Thymus (tissue), 14 donors: ENCODE measurements at places on chromosomes 3 and 15. TPM values are rescaled to one million over a fixed set of nuclear protein-coding genes. Genes with fewer than 3 reads are reported as not detected.

CP gene
- 0.19 TPM for total RNA-seq

ACKR4 gene
- 0.94 TPM for total RNA-seq

SCG5 gene
- total RNA-seq: 2.0 TPM

GOLGA8T gene
- total RNA-seq: 0.19 TPM

PSMA4 gene
- total RNA-seq: 409 TPM

CIDEC gene
- 0.14 TPM for total RNA-seq

DNA sequence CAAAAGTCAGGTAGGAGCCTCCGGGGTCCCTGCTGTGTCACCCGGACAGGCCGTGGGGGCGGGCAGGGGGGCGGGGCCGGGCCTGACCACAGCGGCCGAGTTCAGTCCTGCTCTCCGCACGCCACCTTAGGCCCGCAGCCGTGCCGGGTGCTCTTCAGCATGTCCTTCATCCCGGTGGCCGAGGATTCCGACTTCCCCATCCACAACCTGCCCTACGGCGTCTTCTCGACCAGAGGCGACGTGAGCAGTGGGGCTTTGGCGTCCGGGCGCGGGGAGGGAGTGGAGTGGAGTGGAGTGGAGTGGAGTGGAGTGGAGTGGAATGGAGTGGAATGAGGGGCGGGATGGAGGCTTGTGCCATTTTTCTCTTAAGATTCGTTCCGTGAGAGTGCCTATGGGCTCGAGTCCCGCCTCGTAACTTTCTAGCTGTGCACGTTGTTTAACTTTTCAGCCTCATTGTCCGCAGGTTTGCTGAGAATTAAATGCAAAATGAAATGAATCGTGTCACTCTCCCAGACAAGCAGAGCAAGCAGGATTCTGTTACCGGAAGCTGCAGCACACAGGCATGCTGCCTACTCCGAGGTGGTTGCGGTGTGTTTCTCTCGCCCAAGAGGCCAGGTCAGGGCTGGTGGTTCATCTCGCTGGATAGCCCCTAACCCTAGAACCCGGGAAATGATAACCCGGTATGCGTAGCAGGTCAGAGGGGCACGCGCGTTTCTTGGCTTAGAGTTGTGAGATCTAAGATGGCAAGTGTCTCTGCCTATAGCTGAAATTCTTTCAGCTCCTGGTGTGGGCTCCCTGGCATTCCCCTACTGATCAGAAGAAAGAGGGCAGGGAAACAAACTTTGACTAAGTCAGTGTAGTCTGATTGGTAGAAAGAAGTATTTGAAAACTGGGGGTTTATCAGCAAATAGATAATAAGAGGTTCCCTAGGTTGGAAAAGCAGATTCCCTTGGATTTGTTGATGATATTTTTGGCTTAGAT, at the start of gene FAH:
TSS of gene FAH (plus strand) at position 104 of the 981 bp plus-strand sequence. CDS start at position 160, 56 bp downstream.
- no peak for DNase-seq

DNA sequence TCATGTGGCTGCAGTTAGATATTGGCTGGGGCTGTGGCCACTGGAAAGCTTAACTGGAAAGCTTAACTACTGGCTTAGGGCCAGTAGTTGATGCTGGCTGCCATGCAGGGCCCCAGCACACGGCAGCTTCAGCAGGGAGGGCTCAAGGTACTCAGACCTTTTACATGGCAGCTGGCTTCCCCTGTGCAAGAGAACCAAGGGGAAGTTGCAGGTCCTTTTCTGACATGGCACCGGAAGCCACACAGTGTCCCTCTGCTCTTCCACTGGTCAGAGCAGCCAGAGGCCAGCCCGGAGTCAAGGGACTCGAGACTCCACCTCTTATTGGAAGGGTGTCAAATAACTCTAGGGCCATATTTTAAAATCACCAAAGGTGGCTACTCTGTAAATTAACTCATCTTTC, 24.5 kb downstream of the CCR9 start:
- no peak for DNase-seq

- no peak for DNase-seq
Measured at GRCh38 chr3:32758375-32758753, 59.4 kb upstream of the TRIM71 start.

GRCh38 chr3:115100806-115101205, 46.3 kb downstream of the ZBTB20 start:
- DNase-seq: no peak

DNA sequence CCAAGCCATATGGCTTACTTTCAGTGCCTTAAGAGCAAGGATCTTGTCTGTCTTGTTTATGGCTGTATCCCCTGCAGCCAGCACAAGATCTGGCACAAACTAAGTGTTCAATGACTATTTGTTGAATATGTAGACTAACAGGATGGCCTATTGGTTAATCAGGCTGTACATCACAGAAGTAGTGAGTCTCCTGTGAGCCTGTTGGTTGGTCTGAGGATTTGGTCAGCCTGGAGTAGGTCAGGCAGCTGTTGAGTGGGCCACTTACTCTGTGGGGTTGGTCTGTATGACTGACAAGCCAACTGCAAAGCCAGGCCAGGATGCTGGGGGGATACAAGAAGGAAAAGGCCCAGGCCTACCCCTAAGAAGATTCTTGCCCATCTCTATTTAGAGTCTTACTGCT, 33.4 kb upstream of the CILP start:
- no peak for DNase-seq

DNA sequence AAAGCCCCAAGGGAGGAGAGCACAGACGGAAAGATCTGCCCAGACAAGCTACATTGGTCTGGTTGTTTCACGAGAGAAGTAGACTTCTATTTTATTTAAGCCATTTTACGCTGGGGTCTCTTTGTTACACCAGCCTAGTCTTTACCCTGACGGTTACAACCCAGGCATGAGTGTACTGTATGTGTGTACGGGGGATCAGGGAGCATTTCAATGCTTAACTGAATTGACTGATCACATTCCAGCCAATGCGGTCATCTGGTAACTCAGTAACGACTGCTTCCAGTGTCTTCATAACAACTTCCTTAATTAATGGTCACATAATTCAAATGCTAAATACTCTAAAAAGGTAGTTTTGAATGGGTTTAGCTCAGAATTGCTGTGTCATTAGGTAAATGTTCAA, 288.6 kb downstream of the FOXP1 start:
- no peak for DNase-seq

DNA sequence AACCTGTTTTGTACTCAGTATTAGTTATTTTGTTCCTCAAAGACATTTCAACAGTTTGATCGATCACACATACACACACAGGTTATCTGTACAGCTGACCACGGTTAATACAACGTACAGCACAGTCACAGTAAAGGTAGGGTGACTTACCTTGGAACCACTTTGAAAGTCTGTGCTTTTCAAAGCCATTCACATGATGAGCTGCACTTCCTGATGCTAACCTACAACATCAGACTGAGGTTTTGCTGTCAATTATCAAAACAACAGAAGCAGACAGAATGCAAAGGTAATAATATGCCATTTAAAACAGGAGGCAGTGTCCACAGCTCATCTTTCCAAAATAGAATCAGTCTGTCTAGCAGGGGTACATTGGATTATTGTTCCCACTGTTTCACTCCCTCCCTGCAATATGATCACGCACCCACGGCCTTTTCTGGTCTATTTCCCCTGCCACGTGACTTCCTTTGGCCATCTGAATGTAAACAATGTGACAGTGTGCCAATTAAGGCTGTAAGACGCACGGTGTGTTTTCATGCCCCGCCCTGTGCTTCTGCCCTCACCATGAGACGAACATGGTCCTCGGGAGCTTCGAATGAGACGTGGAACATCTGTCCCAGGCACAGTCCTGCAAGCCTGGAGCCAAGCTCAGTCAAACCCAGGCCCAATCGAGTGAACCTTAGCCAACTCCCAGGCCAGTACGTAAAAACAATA, 102.4 kb downstream of the FMN1 start:
- no peak for DNase-seq

DNA sequence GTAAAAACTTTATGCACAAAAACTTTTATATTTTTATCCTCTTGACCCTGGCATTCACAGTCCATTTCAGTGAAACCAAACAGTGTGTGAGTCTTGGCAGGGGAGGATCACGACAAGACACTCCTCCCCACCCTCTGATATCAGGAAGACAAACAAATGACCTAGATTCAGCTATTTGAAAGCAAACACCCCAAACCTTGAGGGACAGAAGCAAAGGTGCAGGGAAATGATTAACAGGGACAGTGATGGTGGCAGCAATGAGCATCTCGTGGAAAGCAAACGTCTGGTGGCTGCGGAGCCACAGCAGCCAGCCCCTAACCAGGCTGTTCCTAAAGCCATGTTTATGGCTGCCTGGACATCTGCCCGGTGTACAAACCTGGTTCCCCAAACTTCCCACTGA, 52.1 kb downstream of the FSIP1 start:
- no peak for DNase-seq

- no peak for DNase-seq
Measured at GRCh38 chr3:133675631-133676335, 14.0 kb upstream of the TOPBP1 start.

- DNase-seq: no peak
Measured at GRCh38 chr3:13401149-13401548, 19.0 kb downstream of the NUP210 start.

- DNase-seq: no peak
Measured at GRCh38 chr3:52246728-52247408, 1.3 kb downstream of the PPM1M start.

DNA sequence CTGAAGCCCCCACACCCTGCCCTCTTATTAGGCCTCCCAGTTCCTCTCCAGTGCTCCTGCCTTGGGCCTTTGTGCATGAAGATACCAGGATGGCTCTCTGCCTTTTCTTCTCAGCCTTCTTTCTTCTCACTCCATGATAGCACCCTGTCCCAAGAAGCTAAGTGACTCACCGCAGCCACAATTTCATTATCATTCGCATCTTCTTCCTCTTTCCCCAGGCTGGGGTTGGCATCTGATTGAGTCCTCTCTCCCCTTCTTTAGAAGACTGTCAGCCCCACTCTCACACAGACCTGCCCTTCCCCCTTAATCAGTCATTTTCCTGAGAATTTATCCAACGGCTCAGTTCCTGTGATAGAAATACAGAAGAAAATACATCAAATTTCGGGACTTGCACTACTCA, 102.0 kb downstream of the STAC start:
- DNase-seq: no peak

DNA sequence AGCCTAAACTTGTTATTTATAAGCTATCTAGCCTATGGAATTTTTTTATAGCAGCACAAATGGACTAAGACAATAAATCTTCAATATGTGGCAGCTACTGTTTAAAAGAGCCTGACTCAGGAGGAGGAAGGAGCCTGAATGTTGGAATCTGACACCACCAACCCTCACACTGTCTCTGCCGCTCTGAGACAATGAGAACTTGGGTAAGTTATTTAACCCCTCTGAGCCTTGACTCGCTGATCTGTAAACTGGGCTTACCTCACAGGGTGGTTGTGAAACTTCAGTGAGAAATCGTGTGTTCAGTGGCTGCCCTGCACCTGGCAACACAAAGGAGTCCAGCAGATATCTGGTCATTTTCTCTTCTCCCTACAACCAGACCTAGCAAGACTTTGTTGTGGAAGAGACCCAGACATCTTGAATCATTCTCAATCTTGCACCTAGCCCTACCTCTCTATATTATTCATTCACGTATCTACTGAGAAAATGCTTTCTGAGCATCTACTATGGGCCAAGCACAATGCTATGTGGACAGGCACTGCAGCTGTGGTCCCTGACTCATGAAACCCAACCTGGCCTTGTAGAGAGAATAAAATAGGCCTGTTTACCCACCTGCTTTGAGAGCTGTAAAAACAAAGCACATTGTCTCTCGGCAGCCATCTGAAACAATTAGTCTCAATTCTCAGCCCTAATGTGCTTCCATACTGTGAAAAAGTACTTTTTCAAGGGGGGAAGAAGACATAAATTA, 81.9 kb upstream of the SLC25A36 start:
- DNase-seq: no peak

- DNase-seq: no peak
Measured at GRCh38 chr15:61146091-61146930, 82.8 kb downstream of the RORA start.

DNA sequence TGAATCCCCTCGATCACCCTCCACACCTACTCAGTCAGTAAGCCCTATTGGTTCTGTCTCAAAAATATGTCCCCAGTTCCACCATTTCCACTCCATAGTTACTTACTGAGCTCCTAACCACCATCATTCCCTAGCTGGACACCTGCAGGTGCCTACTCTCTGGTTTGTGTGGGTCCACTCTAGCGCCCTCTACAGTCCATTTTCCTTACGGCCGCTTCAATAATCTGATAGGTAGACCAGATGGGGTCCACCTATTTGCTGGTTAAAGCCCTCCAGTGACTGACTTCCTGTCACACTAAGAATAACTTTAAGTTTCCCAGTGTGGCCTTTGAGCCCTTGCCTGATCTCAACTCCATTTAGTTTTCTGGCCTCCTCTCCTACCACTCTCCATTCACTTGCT, 5.0 kb downstream of the GXYLT2 start:
- DNase-seq: no peak

GRCh38 chr3:13833506-13834257, 46.2 kb downstream of the WNT7A start:
- no peak for DNase-seq

- DNase-seq: no peak
Measured at GRCh38 chr3:172573422-172573821, 50.2 kb upstream of the TNFSF10 start.

DNA sequence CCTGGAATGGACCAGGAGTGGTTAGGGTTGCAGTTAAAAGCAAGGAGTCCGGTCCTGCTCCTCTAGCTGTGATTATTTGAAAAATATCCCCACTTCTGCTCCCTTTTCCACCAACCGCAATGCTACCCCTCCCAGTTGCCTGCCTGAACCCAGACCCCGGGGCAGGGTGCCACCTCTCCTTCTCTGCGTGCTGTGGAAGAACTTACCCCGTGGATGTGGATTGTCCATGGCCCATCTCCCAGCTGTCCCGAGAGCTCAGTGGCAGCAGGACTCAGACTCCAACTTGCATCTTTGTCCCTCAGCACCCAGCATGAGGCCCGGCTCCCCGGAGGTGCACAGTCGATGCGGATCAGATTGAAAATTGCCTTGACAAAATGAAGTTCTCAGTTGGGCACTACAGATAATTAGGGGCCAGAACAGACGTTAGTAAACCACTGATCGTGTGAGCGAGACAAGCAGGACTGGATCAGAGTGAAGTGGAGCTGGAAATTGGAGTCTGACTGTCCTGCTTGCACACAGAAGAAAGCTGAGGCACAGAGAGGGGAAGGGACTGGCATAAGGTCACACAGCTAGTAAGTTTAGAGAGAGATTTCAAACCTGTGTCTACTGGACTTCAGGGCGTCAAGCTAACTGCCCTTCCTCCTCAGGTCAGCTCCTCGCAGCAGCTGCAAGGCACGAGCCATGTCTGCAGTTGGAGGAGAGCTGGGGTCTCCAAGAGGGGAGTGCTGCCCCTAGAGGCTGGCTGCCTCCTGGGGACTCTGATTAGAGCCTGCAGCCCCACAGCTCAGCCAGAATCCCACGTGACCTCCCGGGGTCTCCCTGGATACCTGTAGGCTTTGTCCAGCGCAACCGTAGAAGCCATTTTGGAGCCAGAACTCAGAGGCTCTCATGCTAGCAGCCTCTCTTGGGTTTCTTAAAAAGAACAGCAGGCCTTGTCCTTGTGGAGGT, 14.7 kb downstream of the SLC6A1 start:
- DNase-seq: no peak
